Cerebellum (tissue), 4 donors: ENCODE measurements at places on chromosomes 12 and 14. TPM values are rescaled to one million over a fixed set of nuclear protein-coding genes. Genes with fewer than 3 reads are reported as not detected.

The BRMS1L gene
- 17.2 TPM for total RNA-seq

The CEBPE gene
- not detected for total RNA-seq

The DNAH10 gene
- 2.1 TPM for total RNA-seq

The FOXM1 gene
- 6.3 TPM for total RNA-seq

The WSCD2 gene
- total RNA-seq: 3.6 TPM

The DPPA3 gene
- total RNA-seq: not detected

The PRH1 gene
- total RNA-seq: 105 TPM

The ZNF10 gene
- 29.8 TPM for total RNA-seq

The SLC38A1 gene
- 198 TPM for total RNA-seq

The GPR84 gene
- 0.36 TPM for total RNA-seq

The ABCD2 gene
- total RNA-seq: 3.5 TPM

The HOXC9 gene
- total RNA-seq: not detected

The KLRC3 gene
- 5.7 TPM for total RNA-seq

The KERA gene
- 10.0 TPM for total RNA-seq

The OAS3 gene
- total RNA-seq: 5.4 TPM

The SERPINA9 gene
- not detected for total RNA-seq

The PRB2 gene
- not detected for total RNA-seq

The VWF gene
- 23.2 TPM for total RNA-seq

The ZC2HC1C gene
- total RNA-seq: 1.1 TPM

The ASPG gene
- 0.45 TPM for total RNA-seq

The TAS2R50 gene
- total RNA-seq: 17.1 TPM

The KCNA1 gene
- 15.8 TPM for total RNA-seq

The MMP14 gene
- 17.6 TPM for total RNA-seq
